ENCODE measurements at places on chromosomes 6 and 20.

DNA sequence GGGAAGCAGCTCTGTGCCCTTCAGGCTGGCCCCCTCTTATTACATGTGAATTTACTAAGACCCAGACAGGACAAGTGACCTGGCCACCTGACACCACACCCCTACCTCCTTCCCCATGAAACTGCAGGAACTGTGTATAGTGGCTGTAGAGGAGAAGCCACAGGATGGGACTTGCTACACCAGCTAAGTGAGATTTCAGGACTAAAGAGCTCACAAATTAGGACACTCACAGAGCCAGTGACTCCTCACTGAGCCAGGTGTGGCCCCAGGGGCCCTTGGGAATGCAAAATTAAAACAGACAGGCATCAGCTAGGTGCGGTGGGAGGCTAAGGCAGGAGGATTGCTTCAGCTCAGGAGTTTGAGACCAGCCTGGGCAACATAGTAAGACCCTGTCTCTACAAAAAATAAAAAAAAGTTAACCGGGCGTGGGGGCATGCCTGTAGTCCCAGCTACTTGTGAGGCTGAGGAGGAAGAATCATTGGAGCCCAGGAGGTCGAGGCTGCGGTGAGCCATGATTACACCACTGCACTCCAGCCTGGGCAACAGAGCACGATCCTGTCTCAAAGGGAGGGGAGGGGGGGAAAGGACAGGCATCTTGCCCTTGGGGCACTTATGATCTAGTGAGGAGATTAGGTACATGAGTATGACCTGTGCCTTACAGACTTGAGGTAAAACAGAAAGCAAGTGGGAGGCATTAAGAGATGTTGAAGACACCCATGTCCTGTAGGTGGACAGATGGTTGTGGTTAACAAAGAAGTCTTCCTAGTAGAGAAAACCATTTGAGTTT is 23.2 kb upstream of the SRF start:
- H3K4me3 ChIP-seq: no peak overlapping the region
- H3K27me3 ChIP-seq: peaks cover 15% of the 10 kb centered on the region
- DNase-seq: no peak
- H3K27ac ChIP-seq: no peak overlapping the region
- H3K36me3 ChIP-seq: no peaks in the 10 kb centered on the region

GRCh38 chr20:52779125-52779524 is 193.0 kb upstream of the TSHZ2 start:
- H3K27ac ChIP-seq: no peak overlapping the region
- DNase-seq: no peak
- H3K36me3 ChIP-seq: no peaks in the 10 kb centered on the region
- H3K4me3 ChIP-seq: no peak overlapping the region

GRCh38 chr20:25079171-25079570 is 2.8 kb downstream of the VSX1 start:
- no peak overlapping the region for H3K27ac ChIP-seq
- H3K36me3 ChIP-seq: peaks cover 2% of the 10 kb centered on the region
- peaks cover 8% of the 10 kb centered on the region for H3K4me1 ChIP-seq
- no peak overlapping the region for H3K4me3 ChIP-seq

DNA sequence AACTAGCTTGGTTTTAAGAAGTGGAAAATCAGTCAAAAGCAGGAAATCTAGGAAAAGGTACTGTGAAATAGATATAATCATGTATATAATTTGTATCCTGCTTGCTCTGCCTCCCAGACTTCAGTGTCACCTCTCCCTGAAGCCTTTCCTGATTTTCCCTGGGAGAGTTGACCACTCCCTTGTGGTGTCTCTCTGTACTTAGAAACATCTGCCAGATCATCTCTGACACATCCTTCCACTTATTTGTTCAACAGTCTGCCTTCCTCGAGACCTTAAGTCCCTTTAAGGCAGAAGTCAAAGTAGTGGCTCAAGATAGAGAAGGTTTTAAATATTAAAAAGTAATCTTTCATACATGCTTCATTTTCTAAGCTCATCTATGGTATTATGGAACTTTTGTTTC is 236.5 kb downstream of the CDKAL1 start:
- no peaks in the 10 kb centered on the region for H3K27me3 ChIP-seq
- no peak overlapping the region for H3K4me3 ChIP-seq
- peaks cover 4% of the 10 kb centered on the region for H3K4me1 ChIP-seq
- no peaks in the 10 kb centered on the region for H3K36me3 ChIP-seq

DNA sequence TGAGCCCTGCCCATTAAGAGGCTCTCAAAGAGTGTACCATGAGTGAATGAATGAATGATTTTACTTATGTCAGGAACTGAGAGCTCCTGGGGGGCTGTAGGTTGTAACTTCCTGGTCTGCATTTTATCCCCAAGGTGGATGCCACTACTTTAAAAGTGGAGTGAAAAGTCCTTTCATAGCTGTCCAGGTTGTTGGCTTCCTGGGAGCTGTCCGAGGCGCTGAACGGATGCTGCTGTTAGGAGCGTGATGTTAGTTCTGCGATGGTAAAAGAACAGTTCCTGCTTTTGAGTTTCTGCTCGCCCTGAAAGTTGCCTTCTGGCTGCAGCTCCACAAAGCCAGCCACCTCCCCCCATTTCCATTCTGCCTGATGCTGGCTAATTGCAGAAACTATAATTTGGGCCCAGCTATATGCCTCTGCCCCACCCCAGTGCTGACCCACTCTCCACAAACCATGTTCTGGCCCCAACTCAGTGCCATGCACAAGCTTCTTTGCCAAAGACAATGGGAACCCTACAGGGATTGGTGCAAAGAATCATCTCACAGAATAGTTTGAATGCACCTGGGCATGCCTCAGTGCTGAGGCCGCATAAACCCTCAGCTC is 330.9 kb upstream of the CDH4 start:
- H3K4me3 ChIP-seq: no peak overlapping the region
- no peak for DNase-seq
- H3K36me3 ChIP-seq: no peaks in the 10 kb centered on the region
- no peaks in the 10 kb centered on the region for H3K4me1 ChIP-seq
- no peak overlapping the region for H3K27ac ChIP-seq

- no peak for DNase-seq
- no peaks in the 10 kb centered on the region for H3K27me3 ChIP-seq
- H3K4me1 ChIP-seq: no peaks in the 10 kb centered on the region
Observed at GRCh38 chr20:56516631-56517030, 7.9 kb upstream of the FAM209A start.

- DNase-seq: no peak
- no peak overlapping the region for H3K4me3 ChIP-seq
- H3K27me3 ChIP-seq: no peaks in the 10 kb centered on the region
- H3K27ac ChIP-seq: no peak overlapping the region
Observed at GRCh38 chr20:39857835-39858234, 831.2 kb downstream of the MAFB start.

GRCh38 chr20:47862574-47863240 is 77.4 kb upstream of the SULF2 start:
- H3K4me3 ChIP-seq: no peak overlapping the region
- H3K27me3 ChIP-seq: peaks cover 38% of the 10 kb centered on the region
- no peaks in the 10 kb centered on the region for H3K4me1 ChIP-seq
- DNase-seq: no peak
- H3K27ac ChIP-seq: no peak overlapping the region

GRCh38 chr6:2412731-2413130 is 167.3 kb upstream of the GMDS start:
- H3K36me3 ChIP-seq: no peaks in the 10 kb centered on the region
- DNase-seq: no peak
- H3K27me3 ChIP-seq: no peaks in the 10 kb centered on the region
- no peak overlapping the region for H3K27ac ChIP-seq
- H3K4me1 ChIP-seq: no peaks in the 10 kb centered on the region

- DNase-seq: no peak
- no peaks in the 10 kb centered on the region for H3K36me3 ChIP-seq
- H3K27me3 ChIP-seq: no peaks in the 10 kb centered on the region
- no peak overlapping the region for H3K27ac ChIP-seq
- peaks cover 9% of the 10 kb centered on the region for H3K4me1 ChIP-seq
Observed at GRCh38 chr20:63746751-63747315, 7.3 kb downstream of the SLC2A4RG start.

DNA sequence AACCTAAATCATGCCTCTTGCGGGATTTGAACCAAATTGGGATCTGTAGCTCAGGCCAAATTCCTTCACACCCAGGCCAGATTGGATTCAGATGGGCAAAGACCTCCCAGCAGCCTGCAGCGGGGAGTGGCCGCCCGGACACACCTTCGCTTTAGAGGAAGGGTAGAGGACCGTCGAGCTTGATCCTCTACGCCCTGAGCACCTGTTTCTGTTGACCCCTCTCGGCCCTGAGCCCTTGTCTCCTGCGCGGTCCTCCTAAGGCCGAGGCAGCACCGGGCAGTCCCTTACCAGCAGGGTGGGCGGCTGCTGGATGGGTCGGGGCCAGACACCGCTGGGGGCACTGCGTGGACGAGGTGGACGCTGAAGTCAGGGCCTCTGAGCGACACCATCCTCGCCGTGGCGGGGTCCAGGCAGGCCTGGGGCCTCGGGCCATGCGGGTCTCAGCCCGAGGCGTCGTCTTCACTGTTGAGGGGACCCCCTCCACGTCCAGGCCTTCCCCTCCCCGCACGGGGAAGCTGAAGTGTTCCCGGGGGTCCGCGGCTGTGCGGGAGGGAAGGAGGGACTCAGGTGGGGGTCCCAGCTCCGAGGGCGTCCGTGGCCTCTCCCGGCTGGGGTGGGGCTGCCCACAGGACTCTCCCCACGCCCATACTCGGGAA is 114.8 kb downstream of the SMOC2 start:
- H3K27me3 ChIP-seq: no peaks in the 10 kb centered on the region
- DNase-seq: no peak
- no peak overlapping the region for H3K27ac ChIP-seq
- H3K4me3 ChIP-seq: no peak overlapping the region
- H3K4me1 ChIP-seq: no peaks in the 10 kb centered on the region
- peaks cover 2% of the 10 kb centered on the region for H3K36me3 ChIP-seq

DNA sequence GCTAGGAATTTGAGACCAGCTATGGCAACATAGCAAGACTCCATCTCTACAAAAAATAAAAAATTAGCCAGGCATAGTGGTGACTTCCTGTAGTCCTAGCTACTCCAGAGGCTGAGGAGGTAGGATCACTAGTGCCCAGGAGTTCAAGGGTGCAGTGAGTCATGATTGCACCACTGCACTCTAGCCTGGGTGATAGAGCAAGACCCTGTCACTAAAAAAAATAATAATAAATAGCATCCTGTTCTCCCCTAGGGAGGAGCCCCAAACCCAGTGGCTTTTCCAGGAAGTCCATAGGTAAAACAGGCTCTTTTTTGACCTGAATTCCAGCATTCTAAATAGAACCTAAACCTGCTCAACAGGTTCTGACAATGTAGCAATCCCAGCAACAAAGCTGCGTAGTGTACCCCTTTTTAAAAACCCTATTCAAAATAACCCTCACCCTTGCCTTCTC is 192.0 kb downstream of the ALDH8A1 start:
- H3K27me3 ChIP-seq: peaks cover 34% of the 10 kb centered on the region
- DNase-seq: no peak
- no peak overlapping the region for H3K4me3 ChIP-seq
- H3K4me1 ChIP-seq: no peaks in the 10 kb centered on the region
- H3K27ac ChIP-seq: no peak overlapping the region
- no peaks in the 10 kb centered on the region for H3K36me3 ChIP-seq

DNA sequence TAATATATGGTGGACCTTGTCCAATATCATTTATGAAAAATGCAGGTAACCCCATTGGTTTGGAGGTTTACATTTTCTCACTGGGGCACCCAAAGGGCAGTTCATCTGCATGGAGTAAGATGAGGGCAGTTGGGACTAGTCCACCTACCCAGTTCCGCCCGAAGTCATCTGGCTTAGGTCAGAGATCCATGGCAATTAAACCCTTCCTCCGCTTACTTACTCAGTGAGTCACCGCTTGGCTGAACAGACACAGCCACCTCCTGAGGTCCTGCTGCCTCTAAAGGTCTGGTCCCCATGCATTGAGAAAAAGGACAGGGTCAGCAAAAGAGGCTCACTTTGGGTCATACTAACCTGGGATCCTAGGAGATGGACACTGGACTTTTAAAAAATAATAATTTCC is 102.9 kb upstream of the PRL start:
- H3K4me3 ChIP-seq: no peak overlapping the region
- no peaks in the 10 kb centered on the region for H3K27me3 ChIP-seq
- H3K36me3 ChIP-seq: no peaks in the 10 kb centered on the region
- no peak overlapping the region for H3K27ac ChIP-seq
- H3K4me1 ChIP-seq: no peaks in the 10 kb centered on the region
- no peak for DNase-seq

- no peak overlapping the region for H3K27ac ChIP-seq
- H3K4me3 ChIP-seq: no peak overlapping the region
- H3K27me3 ChIP-seq: no peaks in the 10 kb centered on the region
- no peaks in the 10 kb centered on the region for H3K36me3 ChIP-seq
- H3K4me1 ChIP-seq: no peaks in the 10 kb centered on the region
Observed at GRCh38 chr6:114520976-114521375, 178.2 kb upstream of the HS3ST5 start.

- peak overlapping the region; percentile 86 for H3K4me3 ChIP-seq
- H3K4me1 ChIP-seq: peaks cover 36% of the 10 kb centered on the region
- peak overlapping the region; percentile 66 for H3K27ac ChIP-seq
- no peaks in the 10 kb centered on the region for H3K36me3 ChIP-seq
- DNase-seq: no peak
- no peaks in the 10 kb centered on the region for H3K27me3 ChIP-seq
Observed at GRCh38 chr6:5302220-5302946, 41.1 kb downstream of the FARS2 start.

DNA sequence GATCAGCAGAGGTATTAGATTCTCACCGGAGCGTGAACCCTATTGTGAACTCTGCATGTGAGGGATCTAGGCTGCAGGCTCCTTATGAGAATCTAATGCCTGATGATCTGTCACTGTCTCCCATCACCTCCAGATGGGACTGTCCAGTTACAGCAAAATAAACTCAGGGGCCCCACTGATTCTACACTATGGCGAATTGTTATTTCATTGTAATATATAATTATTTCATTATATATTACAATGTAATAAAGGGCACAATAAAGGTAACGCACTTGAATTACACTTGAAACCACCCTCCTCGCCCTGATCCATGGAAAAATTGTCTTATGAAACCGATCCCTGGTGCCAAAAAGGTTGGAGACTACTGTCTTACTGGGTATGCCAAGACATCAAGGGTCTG is 18.6 kb downstream of the PRKN start:
- peaks cover 4% of the 10 kb centered on the region for H3K36me3 ChIP-seq
- H3K4me3 ChIP-seq: no peak overlapping the region
- H3K27ac ChIP-seq: no peak overlapping the region
- H3K27me3 ChIP-seq: no peaks in the 10 kb centered on the region

DNA sequence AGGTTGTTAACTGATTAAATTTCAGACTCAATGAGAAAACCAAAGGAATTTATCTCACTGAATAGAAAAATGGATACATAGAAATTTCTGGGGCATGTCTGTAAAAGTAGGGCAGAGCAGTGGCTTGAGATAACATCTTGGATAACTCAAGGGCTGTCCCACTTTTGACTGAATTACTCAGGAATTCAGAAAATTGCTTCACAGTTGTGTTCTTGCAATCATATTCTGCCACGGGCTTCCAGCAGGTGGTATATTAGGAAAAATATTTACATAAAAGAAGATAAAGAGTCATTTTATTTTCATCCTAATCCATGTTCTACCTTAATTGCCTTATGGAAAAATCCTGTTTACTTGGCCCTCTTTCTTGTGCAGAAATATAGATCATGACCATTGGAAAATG is 156.4 kb upstream of the AKIRIN2 start:
- H3K27ac ChIP-seq: no peak overlapping the region
- H3K36me3 ChIP-seq: no peaks in the 10 kb centered on the region
- H3K27me3 ChIP-seq: peaks cover 15% of the 10 kb centered on the region
- H3K4me3 ChIP-seq: no peak overlapping the region
- DNase-seq: no peak
- no peaks in the 10 kb centered on the region for H3K4me1 ChIP-seq

- no peak for DNase-seq
- H3K27ac ChIP-seq: no peak overlapping the region
- no peaks in the 10 kb centered on the region for H3K27me3 ChIP-seq
- no peaks in the 10 kb centered on the region for H3K36me3 ChIP-seq
Observed at GRCh38 chr6:51740658-51741057, 346.8 kb downstream of the PKHD1 start.

Data from T-helper 17 cell (primary cell).